Natural killer cell treated with Interleukin-12 subunit alpha and Interleukin-12 subunit beta and Interleukin-15 and Interleukin-18, amount 100 ng/mL, for 72 hours (primary cell): ENCODE measurements at places on chromosomes 16 and 17. TPM values are rescaled to one million over a fixed set of nuclear protein-coding genes. Genes with fewer than 3 reads are reported as not detected.

DNA sequence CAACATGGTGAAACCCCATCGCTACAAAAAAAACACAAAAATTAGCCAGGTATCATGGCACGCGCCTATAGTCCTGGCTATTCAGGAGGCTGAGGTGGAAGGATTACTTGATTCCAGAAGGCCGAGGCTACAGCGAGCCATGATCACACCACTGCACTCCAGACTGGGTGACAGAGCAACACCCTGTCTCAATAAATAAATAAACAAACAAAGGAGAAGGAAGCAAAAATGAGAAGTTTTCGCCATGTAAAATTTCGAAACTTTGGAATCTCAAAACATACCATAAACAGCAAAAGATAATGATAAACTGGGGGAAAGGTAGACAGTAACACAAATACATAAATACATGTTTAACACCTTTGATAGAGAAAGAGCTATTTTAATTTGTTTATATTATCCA is 130.9 kb downstream of the ZFHX3 start:
- DNase-seq, result no peak

GRCh38 chr17:17137731-17138585 is 68.2 kb downstream of the PLD6 start:
- DNase-seq, result no peak

DNA sequence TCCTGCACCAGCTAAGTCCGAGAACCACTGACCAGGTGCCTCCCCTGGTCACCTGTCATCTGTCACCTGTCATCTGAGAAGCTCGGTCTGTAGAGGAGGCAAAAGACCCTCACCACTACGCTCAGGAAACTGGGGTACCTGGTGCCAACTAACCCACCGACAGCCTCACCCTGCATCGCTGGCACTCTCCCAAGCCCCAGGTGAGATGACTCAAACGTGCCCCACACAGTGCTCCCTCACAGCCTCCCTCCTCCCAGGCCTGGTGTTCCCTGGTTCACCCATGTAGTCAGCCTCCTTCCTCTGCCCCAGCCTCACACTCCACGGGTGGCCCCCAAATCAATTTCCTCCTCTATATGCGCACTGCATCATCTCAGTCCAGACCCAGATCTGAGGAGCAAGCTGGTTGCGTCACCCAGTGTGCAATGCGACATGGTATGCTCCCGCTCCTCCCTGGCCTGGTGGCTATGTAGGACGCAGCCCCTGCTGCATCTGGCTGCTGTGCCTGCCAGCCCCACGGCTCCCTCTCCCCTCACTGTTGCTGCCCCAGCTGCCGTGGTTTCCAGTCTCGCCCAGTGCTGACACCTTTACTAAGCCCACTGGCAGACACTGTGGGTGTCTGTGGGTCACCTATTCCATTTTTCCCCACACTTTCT is 68.3 kb downstream of the GTF3C1 start:
- DNase-seq, result no peak

DNA sequence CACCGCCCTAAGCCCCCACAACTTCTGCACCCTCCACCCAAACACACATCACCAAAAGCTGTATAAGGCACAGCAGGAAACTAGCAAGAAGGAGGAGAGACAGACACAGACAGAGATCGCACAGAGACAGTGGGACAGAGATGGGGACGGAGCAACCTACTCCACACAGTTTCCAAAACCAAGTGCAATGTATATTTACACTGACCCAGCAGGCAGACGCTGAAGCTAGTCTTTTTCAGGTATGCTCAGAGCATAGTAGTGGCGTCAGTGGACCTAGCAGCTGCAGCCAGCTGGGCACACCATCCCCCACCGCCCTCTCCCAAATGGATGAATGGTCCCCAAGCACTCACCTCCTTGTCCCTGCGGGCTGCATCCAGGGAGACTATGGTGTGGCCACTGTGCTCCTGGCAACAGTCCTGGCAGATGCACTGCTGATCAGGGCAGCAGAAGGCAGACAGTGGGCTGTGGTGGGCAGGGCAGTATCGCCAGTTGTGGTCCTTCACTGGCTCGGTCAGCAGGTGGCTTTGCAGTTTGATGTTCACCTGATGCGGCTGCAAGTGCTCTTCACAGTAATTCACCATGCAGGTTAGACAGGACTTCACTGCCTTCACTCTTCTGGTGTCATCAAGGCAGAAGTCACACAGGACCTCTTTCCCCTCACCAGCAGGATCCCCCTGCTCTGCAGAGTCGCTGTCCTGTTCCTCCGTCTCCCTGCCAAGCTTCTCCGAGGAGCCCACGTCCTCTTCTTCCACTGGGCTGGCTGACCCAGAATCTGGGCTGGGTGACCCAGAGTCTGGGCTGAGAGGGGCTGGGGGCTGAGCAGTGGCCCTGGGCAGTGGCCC is 31.5 kb upstream of the FBXW10B start:
- DNase-seq, result no peak

DNA sequence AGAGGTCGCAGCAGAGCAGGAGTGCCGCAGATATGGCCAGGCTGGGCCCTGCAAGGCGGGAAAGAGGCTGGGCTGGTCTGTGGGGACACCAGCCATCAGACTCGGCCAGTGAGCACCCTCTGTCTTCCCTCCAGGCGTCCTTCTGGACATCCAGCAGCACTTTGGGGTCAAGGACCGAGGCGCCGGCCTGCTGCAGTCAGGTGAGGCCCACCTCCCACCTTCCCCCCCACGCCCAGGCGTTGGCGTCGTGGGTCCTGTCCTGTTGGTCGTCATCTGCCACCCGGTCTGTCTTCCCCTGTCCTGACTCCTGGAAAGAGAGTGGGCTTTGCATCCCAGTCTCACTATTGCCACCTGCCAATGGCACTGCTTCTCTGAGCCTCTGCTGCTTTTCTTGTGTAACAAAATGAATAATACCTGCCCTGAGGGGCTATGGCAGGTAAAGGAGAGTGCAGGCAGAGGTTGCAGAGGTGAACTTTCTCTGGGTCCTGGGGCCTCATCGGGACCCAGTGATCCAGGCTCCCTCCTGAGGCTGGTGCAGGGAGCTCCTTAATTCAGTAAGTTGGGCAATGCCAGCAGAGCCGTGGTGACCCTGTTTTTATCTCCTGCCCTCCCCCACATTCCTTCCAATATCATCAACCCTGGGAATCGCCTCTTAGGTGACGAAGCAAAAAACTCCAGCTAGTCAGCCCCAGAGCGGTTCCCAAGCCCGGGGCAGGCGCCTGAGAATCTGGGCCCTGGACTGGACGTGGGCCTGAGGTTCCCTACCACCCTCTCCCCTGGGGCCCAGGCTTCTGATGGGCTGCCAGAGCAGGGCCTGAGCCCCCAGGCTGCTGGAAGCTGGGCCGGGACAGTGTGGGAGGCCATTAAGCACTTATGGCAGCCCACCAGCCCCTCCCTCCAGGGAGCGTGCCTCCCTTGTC is 14.7 kb downstream of the SPNS2 start:
- DNase-seq, result no peak

Gene TSPOAP1
- 82.3 TPM for total RNA-seq

- DNase-seq, result no peak
Observed at GRCh38 chr17:31631766-31632165, 227.3 kb downstream of the COPRS start.

Gene PITPNM3
- total RNA-seq, result 0.84 TPM

- no peak for DNase-seq
Observed at GRCh38 chr16:80375973-80376372, 164.8 kb upstream of the DYNLRB2 start.
